ENCODE measurements at places on chromosomes 6 and 20. TPM values are rescaled to one million over a fixed set of nuclear protein-coding genes. Genes with fewer than 3 reads are reported as not detected.

DNA sequence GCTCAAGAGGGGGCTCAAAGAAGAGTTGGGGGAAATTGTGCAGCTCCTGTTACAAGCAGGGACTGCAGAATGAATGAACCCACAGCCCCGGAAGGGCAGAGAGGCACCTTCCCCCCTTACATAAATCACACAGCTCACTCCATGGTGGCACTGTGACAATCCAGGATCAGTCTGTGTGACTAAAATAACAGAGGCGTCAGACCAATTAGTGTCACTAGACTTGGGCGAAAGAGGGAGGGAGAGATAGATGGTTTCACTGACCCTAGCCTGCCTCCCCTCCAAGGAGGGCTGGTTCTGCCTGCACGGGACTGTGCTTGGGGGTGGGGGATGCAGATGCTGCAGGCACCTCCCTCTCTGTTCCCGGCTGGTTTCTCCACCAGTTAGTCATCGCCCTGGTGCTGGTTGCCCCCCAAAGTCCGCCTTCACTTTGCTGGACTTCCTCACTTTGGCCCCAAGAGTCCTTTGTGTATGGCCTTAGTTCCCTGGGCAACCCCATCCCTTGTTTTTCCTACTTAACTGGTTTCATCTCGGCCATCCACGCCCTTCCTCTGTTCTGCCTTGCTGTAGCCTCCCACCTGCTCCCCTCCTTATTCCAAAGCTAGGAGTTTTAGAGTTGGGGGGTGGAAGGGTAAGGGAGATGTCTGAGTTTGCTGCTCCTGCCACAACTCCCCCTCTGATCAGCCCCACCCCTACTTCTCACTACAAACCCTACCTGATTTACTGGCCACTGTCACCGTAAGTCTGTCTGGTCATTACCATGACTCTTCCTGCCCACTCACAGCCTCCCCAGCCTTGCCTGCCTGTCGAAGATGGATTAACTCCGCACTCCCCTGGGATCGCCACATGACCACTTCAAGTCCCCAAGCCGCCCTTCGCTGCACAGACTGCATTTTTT is 17.7 kb downstream of the CCDC167 start:
- DNase-seq = no peak

DNA sequence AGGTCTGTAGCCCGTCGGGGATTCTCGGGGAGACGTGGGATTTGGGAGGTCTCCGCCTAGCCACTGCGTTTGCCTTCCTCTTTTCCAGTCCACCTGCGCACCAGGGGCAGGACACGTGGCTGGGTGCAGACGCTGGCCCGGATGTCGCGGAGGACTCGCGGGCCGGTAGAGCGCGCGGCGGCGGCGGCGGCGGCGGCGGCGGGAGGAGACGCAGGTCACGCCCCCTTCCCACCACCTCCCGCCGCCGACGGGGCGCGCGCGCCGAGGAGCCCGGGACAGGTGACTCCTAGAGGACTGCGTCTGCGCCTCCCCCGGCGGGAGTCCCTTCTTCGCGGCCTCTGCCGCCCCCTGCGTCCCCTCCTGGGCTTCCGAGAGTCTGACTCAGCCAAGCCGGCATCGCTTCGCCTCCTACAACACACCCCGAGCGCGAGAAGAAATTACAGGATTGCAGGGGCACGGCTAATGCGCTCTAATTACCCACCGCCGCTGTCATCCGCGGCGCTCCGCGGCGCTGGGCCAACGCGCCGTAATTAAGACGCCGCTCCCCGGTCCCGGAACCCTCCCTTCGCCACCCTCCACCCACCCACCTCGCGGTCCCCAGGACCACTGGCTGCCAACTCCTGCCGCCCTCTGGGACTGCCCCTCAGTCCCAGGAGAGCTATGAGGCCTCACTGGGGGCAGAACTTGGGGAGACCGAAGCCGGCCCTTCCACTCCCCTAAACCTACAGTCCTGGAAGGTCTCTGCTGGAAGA is 124.5 kb downstream of the MRPL14 start:
- DNase-seq = peak; percentile 64

DNA sequence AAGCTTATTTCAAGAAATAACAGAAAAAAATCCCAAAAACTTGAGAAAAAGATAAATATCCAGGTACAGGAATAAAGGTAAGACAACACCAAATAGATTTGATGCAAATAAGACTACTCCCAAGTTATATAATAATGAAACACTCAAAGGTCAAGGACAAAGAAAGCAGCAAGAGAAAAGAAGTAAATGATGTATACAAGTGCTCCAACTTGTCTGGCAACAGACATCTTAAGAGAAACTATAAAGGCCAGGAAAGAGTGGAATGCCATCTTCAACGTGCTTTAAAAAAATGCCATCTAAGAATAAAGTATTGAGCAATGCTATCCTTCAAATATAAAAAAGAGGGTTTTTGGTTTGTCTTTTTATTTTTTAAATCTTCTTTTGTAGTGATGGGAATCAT is 54.2 kb downstream of the REV3L start:
- no peak for DNase-seq

- no peak for DNase-seq
Measured at GRCh38 chr20:48791666-48792071, 36.1 kb downstream of the PREX1 start.

DNA sequence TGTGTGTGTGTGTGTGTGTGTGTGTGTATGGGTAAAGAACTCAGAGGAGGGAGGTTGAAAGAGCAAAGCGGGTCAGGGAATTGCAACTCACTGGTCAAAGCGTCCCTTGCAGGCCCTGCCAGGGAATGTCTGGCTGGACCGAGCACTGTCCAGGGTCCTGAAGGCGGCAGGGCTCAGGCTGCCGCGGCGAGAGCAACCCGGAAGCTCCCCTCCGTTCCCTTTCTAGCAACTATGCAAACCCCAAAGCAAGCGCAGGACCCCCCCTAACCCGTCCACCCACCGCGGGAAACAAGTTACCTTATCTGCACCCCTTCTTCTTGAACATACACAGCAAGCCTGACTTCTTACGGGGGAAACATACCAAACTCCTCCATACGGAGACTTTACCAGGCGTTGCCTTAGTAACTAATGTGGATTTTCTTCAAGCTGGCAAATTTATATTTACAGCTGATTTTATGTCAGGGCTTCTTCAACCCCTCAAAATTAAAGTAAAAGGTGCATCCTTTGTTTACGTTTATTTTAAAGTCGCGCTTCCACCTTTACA is 538 bp upstream of the GRM1 start:
- no peak for DNase-seq

- DNase-seq = no peak
Measured at GRCh38 chr6:26613689-26614683, 17.2 kb downstream of the ABT1 start.

DNA sequence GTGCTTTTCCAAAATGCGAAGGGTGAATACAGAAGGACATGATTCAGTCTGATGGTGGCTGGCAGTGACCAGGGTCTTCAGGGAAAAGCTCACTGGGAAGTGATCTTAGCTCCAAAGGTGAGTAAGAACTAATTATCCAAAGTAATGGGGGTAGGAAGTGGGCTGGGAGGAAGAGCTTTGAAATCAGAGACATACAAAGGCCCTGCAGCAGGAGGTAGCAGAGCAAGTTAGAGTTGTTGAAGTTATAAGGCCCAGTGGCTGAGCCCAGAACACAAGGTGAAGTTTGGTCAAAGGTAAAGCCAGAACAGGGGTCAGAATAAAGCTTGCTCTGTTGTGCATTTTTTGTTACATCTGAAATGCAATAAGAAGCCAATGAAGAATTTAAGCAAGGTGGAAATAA is 81.2 kb downstream of the PLCB1 start:
- no peak for DNase-seq

- DNase-seq = no peak
Measured at GRCh38 chr6:12327391-12327790, 37.2 kb downstream of the EDN1 start.

DNA sequence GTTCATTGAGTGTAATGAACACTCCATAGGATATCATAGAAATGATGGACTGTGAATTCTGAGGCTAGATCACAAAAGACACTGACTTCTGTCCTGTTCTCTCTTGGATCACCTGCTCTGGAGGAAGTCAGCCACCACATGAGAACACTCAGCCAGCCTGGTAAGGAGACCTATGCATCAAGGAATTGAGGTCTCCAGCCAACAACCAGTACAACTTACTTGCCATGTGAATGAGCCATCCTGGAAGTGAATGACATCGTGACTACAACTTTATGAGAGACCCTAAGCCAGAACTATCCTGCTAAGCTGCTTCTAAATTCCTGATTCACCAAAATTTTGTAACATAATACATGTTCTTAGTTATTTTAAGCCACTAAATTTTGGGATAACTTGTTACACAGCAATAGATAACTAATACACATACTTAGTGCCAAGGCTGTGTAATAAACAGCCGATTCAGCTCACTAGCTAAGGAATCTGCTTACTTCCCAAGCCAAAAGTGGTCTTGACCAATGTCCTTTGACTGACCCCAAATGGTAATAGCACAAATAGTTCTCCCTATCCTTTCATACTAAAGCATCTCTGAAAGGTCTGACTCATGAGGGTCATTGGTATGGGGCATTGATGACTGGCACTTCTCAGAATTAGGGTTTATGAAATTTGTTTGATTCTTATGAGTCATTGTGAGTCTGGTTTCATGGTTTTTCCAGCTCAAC is 6.9 kb upstream of the CTNNBL1 start:
- DNase-seq = no peak

DNA sequence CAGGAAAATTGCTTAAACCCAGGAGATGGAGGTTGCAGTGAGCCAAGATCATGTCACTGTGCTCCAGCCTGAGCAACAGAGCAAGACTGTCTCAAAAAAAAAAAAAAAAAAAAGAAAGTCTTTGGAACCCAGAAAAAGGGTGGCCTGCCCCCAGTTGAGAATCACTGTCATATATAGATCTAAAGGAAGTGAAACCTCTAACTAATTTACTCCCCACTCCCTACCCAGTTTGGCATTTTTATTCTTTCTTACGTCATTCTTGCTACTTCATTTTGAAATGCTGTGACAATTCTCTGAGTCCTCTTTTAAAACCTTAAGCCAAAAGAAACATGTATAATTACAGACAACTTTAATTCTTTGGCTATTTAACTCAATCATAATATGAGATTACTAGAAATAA is 254.8 kb downstream of the CDC5L start:
- no peak for DNase-seq

DNA sequence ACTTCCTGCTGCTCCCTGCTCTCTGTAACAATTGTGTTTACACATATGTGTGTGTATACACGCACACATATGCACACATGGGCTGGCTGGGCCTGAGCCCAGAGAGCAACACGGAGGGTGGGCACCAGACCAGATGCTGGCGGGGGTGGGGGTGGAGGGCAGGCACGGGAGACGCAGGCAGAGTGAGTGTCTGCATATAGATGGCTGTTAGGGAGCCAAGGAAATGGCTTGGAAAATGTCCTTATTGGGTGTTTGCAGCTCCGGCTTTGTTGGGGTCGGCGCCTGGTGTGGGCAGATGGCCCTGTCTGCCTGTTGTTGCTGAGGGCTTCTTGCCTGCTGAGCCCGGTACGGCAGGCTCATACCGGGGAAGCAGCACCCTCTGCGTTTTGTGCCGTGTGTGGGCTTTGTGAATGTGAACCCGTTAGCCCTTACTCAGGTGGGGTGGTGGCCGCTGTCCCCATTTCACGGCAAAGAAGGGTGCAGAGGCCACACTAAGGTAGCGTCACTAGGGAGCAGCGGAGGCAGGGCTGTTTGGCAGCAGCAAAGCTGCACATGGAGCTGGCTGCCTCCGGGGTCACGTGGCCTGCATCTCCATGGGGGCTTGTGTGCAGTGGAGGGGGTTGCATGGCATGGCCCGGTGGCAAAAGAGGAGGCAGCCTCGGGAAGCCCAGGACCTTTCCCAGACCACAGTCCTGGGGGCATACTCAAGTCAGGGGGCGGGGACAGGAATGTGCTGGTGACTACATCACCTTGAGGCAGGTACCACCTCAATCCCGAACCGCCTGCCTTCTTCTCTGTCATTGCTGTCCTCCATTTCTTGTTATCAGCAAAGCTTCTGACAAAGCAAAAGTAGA is 47.4 kb upstream of the SRF start:
- DNase-seq = no peak

GRCh38 chr20:52348434-52348833 is 156.9 kb upstream of the ZFP64 start:
- DNase-seq = no peak

- DNase-seq = no peak
Measured at GRCh38 chr6:46400898-46401297, 90.4 kb downstream of the RCAN2 start.

DNA sequence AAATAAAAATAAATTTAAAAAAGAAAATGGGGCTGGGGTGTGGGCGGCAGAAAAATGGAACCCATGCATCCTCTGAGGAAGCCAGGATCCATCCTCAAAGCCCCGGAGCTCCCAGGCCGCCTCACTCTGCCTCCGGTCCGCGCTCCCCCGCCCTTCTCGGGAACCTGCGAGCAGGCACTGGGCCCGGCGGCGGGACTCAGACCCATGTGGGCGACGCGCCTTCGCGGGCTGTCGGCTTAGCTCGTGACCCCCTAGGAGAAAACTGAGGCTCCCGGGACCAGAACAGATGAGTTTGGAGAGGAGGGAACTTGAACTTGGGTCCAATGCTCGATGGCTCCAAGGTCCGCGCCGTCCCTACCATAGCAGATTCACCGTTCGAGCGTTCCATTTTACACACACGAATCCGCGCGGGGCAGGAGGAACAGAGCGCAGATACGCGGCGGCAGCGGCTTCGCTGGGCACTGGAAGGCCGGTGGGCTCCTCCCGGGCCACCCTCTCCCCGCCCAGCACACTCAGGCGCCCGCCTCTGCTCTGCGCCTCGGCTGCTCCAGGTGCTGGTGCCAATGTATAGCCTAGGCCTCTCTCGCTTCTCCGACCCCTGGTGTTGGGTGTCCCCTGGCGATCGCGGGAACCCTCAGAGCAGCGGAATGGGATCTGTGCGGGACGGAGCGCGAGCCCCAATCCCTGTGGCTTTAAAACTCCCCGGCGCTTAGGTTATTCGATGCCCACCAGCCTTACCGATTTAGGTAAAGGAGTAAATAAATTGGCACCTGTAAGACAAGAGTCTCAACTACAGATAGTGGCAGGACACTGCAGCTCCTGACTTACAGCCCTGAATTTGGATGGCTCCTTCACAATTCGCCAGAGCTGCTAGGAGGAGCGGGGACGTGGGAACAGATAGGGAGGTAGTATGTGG is 39.2 kb downstream of the DPPA5 start:
- no peak for DNase-seq

Gene COL9A1
- not detected for total RNA-seq

Gene MOG
- total RNA-seq = not detected

Gene HUS1B
- 3.2 TPM for total RNA-seq

Gene HSPA1B
- 232 TPM for total RNA-seq

Gene BPIFB4
- total RNA-seq = not detected

Gene WDR27
- total RNA-seq = 56.4 TPM

Gene PPP1R16B
- total RNA-seq = 8.2 TPM

Gene OTOR
- total RNA-seq = not detected

Gene TRAPPC3L
- total RNA-seq = 0.80 TPM

Gene FHL5
- total RNA-seq = 12.9 TPM
